ENCODE measurements at places on chromosomes 11 and 22.

- no peak for DNase-seq
These were observed 6.4 kb upstream of the NXF1 start for GRCh38 chr11:62811659-62812058.

DNA sequence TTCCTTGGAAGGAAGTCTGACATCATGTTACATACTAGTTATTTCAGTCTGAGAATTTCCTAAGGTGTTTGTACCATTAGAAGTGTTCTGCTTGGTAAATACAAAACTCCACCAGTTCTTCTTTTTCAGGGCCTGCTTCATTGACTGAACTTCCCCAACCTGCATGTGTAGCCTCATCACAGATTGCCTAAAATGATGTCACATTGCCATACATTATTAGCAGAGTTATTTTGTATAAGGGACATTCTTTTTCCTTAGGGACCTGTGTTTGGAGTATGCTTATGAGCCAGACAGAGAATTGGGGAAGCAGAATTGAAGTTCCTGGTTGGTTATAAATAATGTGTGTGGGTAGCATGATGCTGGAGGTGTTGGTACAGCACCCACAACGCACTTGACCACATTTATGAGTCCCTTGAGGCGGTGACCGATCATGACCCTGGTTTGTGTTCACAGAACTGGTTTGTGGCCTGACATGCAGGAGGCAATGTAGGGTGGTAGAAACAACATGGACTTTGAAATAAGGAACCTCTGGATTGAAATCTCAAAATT is 16.4 kb upstream of the MMP7 start:
- no peak for DNase-seq

DNA sequence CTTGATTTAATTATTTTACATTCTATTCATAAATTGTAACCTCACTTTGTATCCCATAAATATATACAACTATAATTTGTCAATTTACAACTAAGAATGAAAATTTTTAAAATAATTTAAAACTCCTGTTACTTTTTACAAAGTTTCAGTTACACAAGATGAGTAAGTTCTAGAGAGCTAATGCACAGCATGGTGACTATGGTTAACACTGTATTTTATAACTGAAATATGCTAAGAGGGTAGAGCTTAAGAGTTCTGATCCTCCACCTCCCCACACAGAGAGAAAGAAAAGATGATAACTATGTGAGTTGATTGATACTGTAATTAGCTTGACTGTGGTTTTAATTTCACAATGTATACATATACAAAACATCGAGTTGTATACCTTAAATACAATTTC is 412.5 kb upstream of the DDI1 start:
- no peak for DNase-seq

DNA sequence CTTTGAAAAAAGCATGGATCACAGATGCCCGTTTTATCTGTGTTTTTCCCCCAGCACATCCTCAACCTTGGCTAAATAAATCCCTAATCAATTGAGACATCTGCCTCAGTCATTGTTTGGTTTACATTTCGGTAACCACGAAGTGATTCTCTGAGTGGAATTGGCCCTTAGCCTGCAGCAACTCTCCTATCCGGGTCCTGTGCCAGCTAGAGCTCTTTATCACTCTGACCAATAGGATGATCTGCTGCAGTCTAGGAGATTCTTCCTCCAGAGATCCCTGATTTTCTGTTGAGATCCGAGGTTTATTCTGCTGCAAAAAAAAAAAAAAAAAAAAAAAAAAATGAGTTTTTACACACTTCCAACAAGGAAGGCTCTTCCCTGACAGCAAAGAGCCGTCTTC is 137.3 kb downstream of the KCNA4 start:
- no peak for DNase-seq

- no peak for DNase-seq
These were observed 16.6 kb upstream of the MOB2 start for GRCh38 chr11:1502954-1503707.

GRCh38 chr11:1387961-1388762 is 1.6 kb upstream of the BRSK2 start:
- DNase-seq, result no peak

GRCh38 chr11:18704698-18705097 is 6.1 kb downstream of the TMEM86A start:
- DNase-seq, result no peak

GRCh38 chr11:15471048-15471894 is 356.5 kb downstream of the INSC start:
- no peak for DNase-seq

DNA sequence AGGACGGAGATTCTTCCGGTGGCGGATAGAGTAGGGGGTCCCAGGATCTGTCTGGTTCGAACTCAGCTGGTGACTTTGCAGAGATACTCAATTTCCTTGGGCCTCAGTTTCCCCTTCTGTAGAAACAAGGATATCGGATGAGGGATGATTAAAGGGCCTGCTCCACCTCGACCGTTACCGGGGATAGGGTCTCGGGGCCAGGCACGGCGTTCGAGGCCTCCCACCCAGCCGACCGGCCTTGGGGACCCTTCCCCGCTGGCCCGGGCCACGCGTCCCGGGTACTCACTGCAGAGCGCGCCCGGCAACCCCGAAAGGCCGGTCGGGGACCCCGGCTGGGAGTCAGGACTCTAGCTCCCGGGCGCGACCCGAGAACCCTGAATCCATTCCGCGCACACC is 321 bp downstream of the RHBDD3 start:
- no peak for DNase-seq

DNA sequence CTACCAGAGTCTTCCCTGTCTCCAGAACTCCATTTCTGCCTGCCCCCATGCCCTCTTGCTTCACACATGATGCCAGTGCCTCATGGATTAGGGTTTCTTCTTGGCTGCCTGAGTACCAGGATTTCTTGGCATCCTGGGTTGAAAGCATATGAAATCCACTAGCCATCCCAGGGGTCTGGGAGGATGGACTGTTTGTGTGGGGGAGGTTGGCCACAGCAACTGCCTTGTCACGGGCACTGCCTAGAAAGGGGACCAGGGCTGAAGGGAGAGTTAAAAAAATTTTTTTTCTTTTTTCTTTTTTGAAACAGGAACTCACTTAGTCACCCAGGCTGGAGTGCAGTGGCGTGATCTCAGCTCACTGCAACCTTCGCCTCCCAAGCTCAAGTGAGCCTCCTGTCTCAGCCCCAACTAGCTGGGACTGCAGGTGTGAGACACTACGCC is 4.2 kb downstream of the USP35 start:
- DNase-seq, result no peak

DNA sequence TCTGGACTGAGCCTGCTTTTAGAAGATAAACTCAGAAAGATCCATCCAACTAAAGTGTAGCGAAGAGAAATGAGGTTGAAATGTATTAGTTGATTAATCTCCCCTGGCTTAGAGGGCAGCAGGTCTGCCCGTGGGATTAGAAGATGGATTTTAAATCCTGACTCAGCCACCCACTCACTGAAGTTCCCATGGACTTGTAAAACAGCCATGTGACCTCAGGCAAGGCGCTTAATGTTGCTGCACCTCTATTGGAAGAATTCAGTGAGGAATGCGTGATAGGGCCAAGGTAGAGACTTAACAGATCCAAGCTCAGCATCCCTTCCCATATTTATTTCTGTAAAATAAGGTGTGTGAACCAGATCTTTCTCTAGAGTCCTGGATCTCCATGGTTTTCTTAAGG is 45.1 kb upstream of the ELF5 start:
- DNase-seq, result no peak

- DNase-seq, result no peak
These were observed 49.6 kb downstream of the MYO18B start for GRCh38 chr22:25791556-25791955.

DNA sequence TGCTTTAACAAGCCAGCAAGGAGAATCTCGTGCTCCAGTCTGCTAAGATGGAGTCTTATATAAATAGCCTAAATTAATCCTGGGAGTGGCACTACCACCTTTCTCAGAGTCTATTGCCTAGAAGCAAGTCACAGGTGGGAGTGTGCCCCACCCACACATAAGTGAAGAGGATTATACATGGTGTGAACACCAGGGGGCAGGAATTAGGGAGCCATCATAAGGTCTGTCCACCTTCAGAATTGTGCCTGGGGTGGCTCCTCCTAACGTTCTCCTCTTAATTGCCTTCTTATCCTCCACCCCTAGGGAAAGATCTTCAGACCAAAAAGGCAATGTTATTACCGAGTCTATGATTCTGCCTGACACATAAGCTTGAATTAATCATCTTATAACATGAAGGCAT is 276.8 kb upstream of the SESN3 start:
- DNase-seq, result no peak

GRCh38 chr11:71112990-71113389 is 139.4 kb downstream of the SHANK2 start:
- DNase-seq, result no peak

DNA sequence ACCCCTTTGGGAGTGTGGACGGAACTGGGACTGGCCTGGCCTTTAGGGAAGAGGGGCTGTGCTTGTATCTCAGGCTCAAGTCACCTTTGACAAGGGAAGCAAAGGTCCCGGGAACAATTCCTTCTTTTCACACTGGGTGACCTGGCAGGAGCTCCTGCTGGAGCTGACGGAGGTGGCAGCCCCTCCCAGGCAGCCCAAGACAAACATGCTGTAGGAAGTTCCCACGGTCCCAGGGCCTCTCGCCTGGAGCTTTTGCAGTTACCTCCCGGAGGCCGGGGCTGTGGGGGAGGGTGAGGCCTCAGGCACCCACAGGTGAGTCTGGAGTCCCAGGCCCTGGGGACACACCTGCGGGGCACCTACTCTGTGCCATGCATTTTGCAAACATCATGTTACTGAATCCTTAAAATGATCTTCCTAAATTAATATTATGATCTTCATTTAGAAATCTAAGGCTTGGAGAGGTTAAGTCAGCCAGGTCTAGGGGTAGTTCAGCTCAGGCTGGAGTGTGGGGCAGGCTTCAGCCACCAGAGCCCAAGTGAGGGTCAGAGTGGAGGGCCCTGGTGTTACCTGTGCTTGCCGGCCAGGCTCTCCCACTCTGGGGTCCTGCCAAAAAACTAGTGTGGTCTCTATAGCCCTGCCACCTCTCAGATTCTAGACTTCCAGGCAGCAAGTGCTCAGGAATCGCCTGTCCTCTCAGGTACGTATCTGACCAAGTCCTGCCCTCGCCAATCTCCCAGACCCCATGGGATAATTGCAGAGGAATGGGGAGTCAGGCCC is 15.7 kb upstream of the MYEOV start:
- DNase-seq, result no peak

DNA sequence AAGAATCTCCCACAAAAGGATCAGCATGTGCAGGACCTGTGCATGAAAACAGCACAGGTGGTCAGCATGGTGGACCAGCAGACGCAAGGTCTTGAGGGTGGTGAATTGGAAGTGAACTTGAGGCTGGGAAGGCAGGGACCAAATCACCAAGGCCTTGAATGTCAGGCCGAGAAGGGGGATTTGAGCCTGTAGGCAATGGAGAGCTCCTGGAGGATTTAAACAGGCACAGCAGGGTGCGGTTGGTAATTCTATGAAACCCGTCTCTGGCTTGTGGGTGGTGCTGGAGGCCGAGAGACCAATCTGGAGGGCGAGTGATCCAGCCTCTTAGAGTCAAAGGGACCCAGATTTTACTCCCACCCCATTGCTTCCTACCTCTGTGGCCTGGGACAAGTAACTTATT is 2.4 kb downstream of the TSKU start:
- DNase-seq, result no peak

GRCh38 chr11:39741066-39741465 is 1718.4 kb downstream of the LRRC4C start:
- DNase-seq, result no peak

GRCh38 chr22:19567157-19568009 is 43.2 kb upstream of the CLDN5 start:
- DNase-seq, result no peak

- DNase-seq, result no peak
These were observed 283.0 kb upstream of the NARS2 start for GRCh38 chr11:78857688-78858087.

- DNase-seq, result no peak
These were observed 117.4 kb upstream of the TMEM45B start for GRCh38 chr11:129698212-129698611.

DNA sequence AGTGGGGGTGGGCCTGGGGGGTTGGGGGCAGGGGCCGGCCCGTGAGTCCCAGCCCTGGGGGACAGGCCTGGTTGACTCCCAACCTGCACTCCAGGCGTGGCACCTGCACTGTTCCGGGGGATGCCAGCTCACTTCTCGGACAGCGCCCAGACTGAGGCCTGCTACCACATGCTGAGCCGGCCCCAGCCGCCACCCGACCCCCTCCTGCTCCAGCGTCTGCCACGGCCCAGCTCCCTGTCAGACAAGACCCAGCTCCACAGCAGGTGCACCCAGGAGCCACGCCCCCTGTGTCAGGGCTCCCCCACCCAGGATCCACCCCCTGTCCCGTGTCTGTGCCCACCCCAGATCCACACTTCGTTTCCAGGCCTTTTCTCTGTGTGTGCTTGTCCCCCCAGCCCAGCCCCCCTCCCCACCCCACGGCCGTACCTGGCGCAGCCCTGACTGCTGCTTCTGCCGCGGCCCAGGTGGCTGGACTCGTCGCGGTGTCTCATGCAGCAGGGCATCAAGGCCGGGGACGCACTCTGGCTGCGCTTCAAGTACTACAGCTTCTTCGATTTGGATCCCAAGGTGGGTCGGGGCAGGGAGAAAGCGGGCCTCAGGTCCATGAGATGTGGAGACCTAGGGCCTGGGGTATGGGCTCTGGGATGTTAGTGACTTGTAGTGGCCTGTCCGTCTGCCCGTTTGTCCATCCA is 4.8 kb downstream of the FERMT3 start:
- no peak for DNase-seq

- no peak for DNase-seq
These were observed 50.0 kb upstream of the API5 start for GRCh38 chr11:43261775-43262174.

DNA sequence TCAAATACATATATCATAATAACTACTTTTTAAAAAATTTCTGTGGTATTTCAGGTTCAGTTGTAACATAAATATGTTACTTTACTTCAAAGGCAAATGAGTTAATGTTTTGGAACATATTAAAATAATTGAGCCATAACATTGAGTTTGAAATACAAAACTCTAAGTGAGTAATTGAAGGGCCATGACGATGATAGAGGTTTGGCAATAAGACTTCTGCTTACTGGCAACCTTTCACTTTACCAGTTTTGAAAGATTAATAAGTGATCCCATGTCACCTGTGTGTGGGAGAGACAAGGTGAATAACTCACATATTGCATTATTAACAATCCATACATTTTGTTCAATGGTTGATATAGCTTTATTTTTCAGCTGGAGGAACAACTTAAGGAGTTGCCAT is 144.4 kb downstream of the GRIA4 start:
- DNase-seq, result no peak

DNA sequence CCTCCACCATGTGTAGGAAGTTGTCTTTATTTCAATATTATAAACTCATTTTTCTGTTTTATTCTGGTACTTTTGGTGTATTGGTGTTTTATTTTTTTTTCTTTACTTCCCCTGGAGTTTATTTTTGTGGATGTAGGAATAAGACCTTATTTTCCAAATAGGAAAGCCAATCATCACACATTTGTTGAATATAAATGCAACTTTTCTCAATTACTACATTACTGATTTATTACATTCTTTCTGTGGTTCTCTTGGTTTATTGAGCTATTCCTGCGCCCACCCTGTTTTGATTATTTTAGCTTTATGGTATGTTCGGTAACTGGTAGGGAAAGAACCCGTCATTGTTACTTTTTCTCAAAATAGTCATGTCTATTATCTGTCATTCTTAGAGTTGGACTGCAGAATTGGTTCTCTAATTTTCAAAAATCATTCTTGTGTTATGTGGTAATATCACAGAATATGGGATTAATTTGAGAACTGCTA is 3.6 kb downstream of the IGLL5 start:
- no peak for DNase-seq

- DNase-seq, result no peak
These were observed 55.7 kb downstream of the PTPRJ start for GRCh38 chr11:48036011-48036410.

Measured in NCI-H1694 (cell line).